LHCN-M2 (cell line): ENCODE measurements at places on chromosomes 13 and 19. TPM values are rescaled to one million over a fixed set of nuclear protein-coding genes. Genes with fewer than 3 reads are reported as not detected.

The CGB8 gene
- total RNA-seq, result 2.1 TPM in 1 of 2 replicates, not detected in the other

The TYROBP gene
- not detected in 2 replicates for total RNA-seq

The CATSPERD gene
- total RNA-seq, result not detected in 2 replicates

The PSMD8 gene
- total RNA-seq, result 399 and 568 TPM in 2 replicates

The SERP2 gene
- 4.9 and 5.1 TPM in 2 replicates for total RNA-seq

The PTH2 gene
- not detected in 2 replicates for total RNA-seq

The SLC1A6 gene
- total RNA-seq, result not detected in 2 replicates
